Stimulated activated naive CD4-positive, alpha-beta T cell (primary cell): ENCODE measurements at places on chromosomes 6 and 20.

DNA sequence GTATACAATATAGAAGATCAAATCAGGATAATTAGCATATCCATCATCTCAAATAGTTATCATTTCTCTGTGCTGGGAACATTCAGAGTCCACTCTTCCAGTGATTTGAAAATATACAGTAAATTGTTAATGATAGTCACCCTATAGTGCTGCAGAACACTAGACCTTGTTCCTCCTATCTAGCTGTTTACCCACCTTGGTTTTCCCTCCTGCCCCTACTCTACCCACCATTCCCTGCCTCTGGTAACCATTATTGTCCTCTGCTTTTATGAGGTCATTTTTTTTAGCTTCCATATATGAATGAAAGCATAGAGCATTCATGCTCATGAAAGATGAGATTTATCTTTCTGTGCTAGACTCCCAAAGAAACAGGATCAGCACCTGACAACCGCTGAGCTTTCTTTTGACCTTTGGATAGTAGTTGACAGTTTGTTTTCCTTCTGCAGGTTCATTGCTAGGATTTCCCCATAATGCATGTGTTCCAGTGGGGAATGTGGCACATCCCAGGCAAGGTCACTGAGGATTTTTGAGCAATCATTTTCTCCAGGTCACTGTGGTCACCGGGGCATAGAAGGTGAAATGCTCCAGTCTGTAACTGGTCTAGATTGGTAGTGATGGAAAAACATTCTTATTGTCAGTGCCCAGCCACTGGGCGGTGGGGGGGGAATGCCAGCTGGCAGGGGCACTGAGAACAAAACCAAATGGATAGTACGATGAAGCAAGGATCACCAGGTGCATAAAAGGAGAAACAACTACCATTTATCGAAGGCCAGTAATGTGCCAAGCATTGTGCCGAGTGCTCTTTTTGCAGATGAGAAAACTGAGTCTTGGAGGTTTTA, 33.6 kb upstream of the BCAS1 start:
- DNase-seq = no peak

GRCh38 chr6:144353871-144354314, 68.8 kb downstream of the UTRN start:
- no peak for DNase-seq

- no peak for DNase-seq
Measured at GRCh38 chr6:33021917-33022316, 12.5 kb upstream of the HLA-DOA start.

GRCh38 chr6:50791900-50792508, 26.7 kb upstream of the TFAP2B start:
- no peak for DNase-seq

- no peak for DNase-seq
Measured at GRCh38 chr6:29447670-29448069, 8.6 kb downstream of the OR10C1 start.

DNA sequence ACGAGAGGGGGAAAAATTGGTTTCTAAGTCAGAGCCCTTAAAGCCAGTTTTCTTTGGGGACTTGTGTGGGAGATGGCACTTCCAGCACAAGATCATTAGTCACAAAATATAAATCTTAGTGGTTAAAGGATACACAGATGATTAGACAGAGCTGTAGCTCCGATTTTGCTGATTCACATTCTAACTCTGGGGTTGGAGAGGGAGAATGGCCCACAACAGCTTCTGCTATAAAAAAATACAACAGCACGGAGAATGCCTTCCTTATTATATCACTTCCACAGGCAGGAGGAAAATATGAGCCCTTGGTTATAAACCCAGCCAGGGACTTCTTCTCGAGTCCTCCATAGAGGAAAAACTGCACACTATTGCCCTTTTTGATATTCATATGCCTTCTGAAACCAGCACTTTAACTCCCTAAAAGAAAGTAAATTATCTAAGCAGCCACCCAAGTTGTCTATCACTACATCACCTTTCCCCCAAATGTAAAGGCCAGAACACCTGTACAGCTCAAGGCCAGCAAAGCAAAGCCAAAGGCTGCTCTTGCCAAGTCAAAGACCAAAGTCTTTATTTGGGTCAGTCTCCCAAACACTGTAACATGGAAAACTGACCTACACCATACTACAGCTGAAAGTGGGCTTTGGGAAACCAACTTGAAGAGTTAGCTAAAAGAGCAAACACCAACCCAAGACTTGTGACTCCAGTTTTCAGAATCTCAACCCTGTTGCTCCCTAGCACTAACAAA, 10.4 kb downstream of the MRPL14 start:
- DNase-seq = no peak

- DNase-seq = no peak
Measured at GRCh38 chr20:14696937-14697336, 359.5 kb upstream of the FLRT3 start.
